ENCODE measurements at places on chromosomes 11 and 22. TPM values are rescaled to one million over a fixed set of nuclear protein-coding genes. Genes with fewer than 3 reads are reported as not detected.

Gene CDHR5
- total RNA-seq: not detected

Gene LUZP2
- total RNA-seq: 0.50 TPM

Gene RAB38
- 10.1 TPM for total RNA-seq

Gene KCNQ1
- not detected for total RNA-seq

Gene ALDH3B1
- total RNA-seq: 24.9 TPM

Gene OR51E1
- not detected for total RNA-seq

Gene C11orf21
- not detected for total RNA-seq

Gene CNIH2
- 0.17 TPM for total RNA-seq

Gene MN1
- 7.4 TPM for total RNA-seq

Gene TRIM6
- total RNA-seq: 8.6 TPM

Gene C11orf86
- total RNA-seq: not detected

Gene VSIG10L2
- not detected for total RNA-seq

Gene APOL1
- total RNA-seq: 44.2 TPM

Gene HBB
- not detected for total RNA-seq

Gene FOLR2
- not detected for total RNA-seq

Gene TEX54
- total RNA-seq: not detected

Gene C1QTNF5
- 32.0 TPM for total RNA-seq

Gene CENPM
- total RNA-seq: 11.6 TPM

Gene KCNK4
- total RNA-seq: not detected

Gene OR51E2
- total RNA-seq: not detected

Gene KIF18A
- total RNA-seq: 4.9 TPM

Gene TUBA8
- total RNA-seq: 0.51 TPM

Gene CDCA5
- total RNA-seq: 3.0 TPM

Gene SYT12
- total RNA-seq: 0.26 TPM

Gene NXPE4
- not detected for total RNA-seq

Gene PARVB
- 8.5 TPM for total RNA-seq

Gene CABP4
- total RNA-seq: not detected

Gene POU2AF2
- total RNA-seq: not detected

Gene DDI1
- total RNA-seq: not detected
